T-helper 2 cell (primary cell): ENCODE measurements at places on chromosomes 16 and 17.

DNA sequence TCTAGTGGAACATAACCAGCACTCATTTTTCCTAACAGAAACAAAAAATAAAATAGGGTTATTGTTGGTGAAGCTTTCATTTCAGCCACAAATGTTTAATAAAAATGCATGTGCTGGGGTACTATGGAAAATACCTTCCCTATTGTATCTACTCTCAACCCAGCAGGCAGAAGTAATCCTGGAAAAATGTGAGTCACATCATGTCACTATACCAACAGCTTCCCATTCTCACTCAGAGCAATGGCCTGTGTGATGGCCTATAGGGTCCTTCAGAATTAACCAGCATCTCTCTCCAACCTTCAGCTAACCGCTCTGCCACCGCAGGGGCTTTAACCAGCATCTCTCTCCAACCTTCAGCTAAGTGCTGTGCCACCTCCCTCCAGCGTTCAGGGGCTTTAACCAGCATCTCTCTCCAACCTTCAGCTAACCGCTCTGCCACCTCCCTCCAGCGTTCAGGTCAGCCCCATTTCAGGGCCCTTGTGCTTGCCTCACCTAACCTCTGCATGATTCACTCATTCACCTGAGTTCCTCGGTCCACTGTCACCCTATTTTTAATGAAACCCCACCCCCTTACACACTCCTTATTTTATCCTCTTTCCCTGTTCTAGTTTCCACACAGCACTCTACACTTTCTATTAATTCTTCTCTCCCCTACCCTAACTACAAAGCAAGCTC lies 34.0 kb downstream of the UBE2G1 start:
- DNase-seq = no peak

- no peak for DNase-seq
Observed at GRCh38 chr17:28470914-28471366, 2.5 kb upstream of the SLC13A2 start.

GRCh38 chr16:58497468-58497867 lies 2.5 kb upstream of the NDRG4 start:
- no peak for DNase-seq

GRCh38 chr16:87542531-87543102 lies 49.8 kb upstream of the ZCCHC14 start:
- DNase-seq = no peak

DNA sequence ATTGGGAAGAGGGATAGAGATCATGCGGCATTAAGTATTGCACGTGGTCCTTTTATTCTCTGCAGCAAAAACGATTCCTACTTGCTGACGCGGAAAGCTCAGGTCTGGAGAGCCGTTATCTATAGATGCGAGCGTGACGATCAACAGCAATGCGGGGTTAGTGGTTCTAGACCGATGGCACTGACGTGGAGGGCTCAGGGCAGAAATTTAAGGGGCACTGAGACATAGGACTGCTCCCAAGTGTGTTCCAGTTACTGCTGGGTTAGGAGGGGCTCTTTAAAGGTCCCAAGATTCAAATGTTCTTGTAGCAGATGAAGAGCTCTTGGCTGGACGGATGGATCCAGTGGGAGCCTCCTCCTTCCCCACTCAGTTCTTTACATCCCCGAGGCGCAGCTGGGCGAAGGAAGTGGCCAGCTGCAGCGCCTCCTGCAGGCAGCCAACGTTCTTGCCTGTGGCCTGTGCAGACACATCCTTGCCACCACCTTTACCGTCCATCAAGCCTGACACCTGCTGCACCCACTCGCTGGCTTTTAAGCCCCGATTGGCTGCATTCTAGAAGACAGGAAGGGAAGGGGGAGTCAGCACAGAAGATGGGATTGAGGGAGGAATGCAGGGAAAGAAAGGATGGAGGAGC lies 732 bp upstream of the EXOSC6 start:
- DNase-seq = peak; percentile 34

GRCh38 chr17:50130559-50131305 lies 772 bp upstream of the SAMD14 start:
- DNase-seq = no peak

GRCh38 chr17:266701-267667 lies 85.5 kb upstream of the DOC2B start:
- no peak for DNase-seq

DNA sequence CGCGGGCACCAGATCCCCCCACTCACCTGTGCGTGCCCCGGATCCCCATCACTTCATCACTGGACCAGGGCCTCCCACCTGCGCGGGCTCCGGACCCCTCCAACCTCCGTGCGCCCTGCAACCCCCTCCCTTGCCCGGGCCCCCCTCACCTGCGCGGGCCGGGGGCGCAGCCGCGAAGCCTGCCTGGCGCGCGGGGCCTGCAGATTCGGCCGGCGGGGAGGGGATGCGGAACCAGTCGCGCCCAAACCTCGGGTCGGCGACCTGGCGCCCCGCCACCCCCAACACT lies 202 bp downstream of the CEP131 start:
- no peak for DNase-seq

GRCh38 chr17:60230358-60230757 lies 80.6 kb downstream of the CA4 start:
- no peak for DNase-seq

- DNase-seq = no peak
Observed at GRCh38 chr16:22278441-22279230, 18.6 kb upstream of the POLR3E start.

- DNase-seq = no peak
Observed at GRCh38 chr16:84868829-84869472, 49.2 kb downstream of the CRISPLD2 start.

DNA sequence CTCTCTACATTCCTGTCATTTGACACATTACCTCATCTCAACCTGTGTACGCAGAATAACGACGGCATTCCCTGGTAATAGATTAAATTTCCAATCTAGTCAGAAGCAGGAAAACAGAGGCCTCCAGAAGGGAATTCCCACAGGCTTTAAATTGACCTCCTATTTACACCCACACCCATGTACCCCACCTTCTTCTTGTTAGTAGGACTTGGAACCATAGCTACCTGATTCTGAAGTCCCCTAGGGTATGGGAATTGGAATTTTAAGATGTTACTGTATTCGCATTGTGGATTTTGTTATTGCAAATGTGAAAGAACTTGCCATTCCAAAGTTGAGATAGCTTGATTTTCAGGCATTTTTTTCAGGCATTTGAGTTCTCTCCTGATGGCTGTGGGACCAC lies 377.5 kb upstream of the DYNLRB2 start:
- DNase-seq = no peak

DNA sequence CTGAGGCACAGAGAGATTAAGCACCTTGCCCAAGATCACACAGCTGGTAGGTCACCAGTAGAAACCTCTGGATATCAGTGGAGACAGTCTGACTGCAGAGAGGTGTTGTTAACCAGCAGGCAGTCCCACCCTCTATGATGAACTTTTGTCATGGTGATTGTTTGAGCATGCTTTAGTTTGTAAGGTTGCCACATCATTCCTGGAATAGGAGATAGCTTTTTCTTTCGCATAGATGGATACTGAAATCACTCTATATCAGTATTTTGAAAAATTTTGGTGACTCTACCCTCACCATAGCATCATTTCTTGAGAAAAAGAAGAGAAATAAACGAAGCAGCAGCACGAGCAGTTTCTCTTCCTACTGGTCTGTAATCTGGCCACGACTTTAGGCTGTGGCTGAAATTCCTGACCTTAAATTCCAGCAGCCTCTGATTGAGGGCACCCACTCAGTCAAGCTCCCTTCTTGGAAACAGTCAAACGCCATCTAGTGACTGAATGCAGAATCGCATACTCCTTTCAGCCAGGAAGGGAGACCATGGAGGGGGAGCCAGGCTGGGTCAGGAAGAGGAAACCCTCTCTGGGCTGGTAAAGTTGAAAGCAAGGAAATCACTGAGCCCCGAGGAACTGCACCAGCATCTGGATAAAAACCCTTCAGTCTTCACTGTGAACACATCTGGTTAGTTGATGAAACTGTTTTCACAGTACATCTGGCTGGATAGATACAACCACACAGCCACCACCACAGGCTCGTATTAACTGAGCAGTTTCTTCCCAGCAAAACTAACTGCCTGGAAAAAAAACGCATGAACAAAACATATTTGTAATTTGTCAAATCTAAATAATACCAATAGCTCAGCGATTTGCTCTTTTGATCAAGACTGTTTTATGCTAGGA lies 108.5 kb upstream of the XYLT1 start:
- peak; percentile 34 for DNase-seq

DNA sequence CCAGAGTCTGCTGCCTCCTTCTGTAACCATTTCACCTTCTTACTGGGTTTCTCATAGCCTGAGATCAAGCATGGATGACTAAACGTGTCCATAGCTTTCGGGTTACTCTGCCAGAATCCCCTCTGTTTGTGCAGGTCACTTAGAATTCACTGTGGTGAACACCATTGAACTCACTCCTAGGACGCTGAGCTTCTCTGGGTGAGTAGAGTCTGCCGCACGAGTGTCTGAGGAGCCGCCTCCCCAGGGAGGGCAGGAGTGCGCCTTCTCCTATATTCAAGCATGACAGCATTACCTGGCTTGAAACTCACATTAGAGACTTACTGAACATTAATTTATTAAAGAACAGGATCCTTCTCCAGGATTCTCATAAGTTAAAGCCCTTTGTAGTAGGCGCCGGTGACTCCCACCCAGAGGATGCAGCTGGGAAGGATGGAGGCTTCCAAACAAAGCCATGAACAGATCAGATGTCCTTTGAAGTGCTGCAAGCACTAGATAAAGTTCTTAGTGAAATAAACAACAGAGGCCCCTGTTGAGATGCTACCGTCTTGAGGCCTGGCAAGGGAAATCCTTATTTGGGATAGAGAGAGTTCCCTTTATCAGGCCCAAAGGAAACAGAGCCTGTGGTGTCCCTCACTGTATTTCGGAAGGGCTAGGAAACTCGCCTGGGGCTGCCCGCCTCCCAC lies 144.6 kb upstream of the PLCG2 start:
- no peak for DNase-seq

GRCh38 chr17:77106874-77107358 lies 33.9 kb upstream of the SEC14L1 start:
- no peak for DNase-seq

DNA sequence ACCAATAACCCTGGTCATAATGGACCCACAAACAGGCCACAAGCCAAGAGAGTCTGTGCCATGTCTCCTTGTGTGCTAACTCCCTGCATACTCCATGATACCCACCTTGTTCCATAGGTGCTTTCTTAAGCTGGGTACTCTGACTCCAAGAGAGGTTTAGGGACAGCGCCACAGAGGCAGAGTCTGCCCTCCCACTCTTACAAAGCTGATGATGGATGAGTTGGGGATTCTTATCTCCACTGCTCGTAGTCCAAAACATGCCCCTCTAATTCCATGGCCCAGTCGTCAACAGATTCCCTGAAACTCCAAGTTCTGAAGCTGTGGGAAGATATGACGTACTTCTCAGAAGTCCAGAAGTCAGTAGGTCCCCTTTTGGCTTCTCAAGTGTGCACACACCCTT lies 184.4 kb upstream of the CCL2 start:
- no peak for DNase-seq

- DNase-seq = no peak
Observed at GRCh38 chr17:45092911-45093430, 31.9 kb downstream of the NMT1 start.

DNA sequence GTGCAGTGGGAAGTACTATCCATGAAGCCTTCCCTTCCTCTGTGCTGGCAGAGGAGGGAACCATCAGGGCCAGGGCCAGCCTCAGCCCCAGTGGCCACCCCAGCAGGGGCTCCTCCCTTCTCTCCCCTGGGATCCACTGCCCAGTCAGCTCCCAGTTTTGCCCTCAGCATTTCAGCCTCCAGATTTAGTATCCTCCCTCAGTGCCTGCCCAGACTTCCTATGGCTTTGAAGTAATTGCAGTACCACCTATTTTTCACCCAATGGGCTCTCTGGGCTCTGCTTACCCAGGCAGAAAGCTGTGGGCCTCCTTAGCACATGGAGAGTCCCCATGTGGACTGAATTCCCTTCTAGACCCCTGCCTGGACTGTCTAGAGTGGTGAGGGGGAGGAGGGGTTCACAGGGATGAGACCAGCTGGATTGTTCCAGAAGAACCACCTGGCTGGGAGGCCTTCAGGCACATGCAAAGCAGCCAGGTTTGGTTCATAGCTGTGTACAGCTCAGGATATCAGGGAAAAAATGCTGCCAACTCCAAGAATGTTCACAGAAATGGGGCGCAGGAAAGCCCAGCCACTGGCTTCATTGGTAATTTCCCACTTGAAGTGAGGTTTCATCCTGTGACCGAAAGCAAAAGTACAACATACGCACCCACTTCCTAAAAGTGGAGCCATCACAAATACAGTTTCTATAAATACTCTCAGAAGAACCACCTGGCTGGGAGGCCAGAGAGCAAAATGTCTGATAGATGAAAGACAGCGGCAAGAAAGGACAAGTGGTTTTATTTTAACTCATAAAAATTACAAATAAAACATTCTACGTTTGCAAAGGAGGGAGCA lies 15.2 kb upstream of the HERPUD1 start:
- DNase-seq = peak; percentile 19

DNA sequence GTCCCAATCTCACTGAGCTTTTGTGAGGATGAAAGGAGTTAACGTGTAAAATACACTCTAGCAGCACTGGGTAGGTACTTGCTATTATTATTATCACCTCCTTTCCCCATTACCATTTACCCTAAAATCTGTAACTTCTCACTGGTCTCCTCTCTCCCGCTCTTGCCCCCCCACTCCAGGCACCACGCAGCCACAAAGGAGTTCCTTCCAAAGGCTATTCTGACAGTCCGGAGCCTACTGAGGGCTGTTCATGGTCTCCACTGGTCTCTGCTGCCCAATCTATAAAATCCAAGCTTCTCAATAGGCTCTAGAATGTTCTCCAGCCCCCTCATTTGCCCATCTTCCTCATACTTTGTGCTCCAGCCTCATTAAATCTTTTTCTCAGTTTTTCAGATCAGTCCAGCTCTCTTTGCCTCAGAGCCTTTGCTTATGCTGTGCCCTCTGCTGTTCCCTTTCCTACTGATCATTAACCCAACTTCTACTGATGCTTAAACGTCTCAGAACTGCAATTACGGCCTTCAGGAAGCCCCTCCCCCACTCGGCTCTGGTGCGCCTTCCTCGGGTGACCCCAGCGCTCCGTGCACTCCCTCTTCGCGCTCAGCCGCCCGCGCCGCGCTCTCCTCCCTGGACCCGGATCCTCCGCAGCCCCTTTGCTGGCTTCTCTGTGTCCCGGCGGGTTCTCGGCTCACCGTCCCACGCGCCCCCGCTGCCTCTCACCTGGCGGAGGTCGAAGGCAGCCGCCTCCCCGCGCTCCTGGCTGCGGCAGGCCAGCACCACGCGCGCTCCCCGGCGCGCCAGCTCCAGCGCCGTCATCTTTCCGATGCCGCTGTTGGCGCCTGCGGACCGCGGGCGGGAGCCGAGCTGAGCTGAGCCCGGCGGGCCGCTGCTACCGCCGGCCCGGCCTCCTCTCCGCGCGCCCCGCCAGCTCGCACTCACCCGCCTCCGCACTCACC lies 737 bp downstream of the DHRS13 start:
- no peak for DNase-seq

- DNase-seq = peak; percentile 82
Observed at GRCh38 chr16:31476303-31477219, 4.6 kb downstream of the TGFB1I1 start.

DNA sequence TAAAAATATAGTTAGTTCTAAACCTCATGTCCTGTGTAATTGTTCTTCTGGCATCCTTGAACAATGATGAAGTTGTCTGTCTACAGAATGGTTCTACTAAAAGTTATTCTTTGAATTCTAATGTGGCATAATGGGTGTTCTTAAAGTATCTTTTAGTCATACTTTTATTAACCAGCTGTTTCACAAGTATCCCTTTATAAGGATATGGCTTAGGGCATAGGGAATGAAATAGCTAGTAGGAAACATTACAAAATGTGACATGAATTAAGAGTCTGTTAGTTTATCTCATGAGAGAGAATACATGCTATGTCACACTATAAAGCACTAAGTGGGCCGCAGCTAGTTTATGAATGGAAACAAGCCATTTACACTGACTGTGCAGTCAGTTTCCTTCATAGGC lies 26.3 kb upstream of the CAPNS2 start:
- no peak for DNase-seq

GRCh38 chr17:49618028-49618611 lies 42.4 kb downstream of the NXPH3 start:
- peak; percentile 75 for DNase-seq
